ENCODE measurements at places on chromosomes 5 and 9.

DNA sequence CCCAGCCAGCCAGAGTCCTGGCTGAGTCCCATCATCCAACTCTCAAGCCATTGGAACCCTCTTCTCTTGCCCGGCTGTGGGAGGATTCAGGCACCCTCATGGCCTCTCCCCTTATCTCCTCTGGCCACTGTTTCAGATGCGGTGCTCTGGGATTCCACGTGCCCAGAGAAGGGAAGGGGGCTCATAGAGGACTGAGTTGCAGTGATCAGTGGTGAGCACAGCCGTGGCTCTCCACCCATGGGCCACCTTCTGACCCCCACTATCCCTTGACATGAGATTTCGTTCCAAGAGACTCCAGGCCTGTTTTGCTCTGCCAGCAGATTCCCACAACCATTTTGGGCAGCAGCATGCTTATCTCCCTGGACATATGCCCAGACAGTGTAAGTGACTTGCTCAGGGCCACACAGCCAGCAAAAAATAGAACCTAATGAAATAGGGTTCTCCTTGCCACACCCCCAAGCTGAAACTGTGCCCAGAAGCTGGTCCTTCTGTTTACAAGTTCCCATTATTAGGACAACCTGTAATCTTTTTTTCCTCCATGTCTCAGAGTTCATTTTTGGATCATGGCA is 2.7 kb downstream of the GPX3 start:
- no peak for DNase-seq

GRCh38 chr9:127561491-127562278 is 50.4 kb upstream of the STXBP1 start:
- DNase-seq: no peak

DNA sequence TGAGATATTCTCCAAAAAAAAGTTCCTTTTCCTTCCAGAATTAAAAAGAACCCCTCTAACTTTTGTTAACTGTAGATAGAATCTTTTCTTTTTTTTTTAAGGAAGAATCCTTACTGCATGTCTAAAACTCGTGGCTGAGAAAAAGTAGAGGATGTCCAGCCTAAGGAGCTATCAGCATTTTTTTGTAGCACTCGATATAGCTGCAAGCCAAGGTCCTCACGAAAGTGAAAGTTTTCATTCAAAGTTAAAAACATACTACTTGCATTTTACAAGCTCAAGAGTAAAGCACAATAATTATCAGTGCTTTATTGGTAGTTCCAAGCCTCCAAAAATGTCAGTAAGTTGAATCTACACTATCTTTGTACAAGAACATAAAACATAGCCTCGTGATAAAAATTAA is 28.7 kb upstream of the ZSWIM6 start:
- DNase-seq: no peak

GRCh38 chr5:179732918-179733771 is 523 bp downstream of the MAML1 start:
- DNase-seq: no peak

DNA sequence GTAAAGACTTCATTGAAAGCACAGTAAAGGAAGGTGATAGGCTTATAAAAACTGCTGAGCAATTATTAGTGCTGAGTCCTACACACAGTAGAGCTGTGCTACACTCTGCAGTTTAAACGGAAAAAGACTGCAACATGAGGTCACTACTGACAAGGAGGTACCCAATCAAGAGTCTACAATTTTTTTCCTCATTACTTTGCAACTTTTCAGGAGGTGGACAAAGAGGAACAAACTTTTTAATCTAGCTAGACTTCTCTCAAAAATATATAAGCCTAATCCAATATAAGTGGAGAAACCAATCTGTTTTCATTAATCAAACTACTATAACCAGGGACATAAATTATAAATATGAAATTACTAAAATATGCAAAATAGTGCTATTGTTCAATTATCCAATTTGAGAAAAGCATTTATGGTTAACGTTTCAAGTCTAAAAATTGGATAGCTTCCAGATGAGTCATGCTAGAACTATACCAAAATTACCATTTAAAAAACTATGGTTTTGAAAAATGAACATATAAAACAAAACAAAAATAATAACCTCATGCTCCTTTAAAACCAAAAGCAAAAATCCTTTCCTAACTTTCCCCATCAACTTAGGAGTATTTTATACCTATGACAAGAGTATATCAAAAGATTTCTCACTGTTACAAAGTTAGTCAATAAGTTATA is 37.7 kb downstream of the FAM13B start:
- DNase-seq: no peak

DNA sequence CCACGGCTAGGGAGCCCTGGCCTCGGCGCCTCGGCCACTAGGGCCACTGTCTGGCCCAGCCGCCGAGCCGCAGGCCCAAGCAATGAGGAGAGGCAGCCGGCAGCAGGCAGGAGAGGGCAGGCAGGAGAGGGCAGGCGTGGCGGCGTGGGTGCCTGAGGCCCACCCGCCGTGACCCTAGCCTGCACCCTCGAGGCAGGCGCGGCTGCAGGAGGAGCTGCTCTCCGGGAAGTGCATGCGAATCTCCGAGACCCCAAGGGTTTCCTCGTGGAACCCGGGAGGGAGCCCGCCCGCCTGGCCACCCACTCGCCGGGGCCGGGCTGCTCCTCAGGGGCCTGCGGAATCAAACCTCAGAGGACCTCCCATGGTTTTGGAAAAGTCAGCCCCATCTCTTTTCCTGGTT is 9.3 kb downstream of the GRIN1 start:
- no peak for DNase-seq

- DNase-seq: no peak
These were observed 137.0 kb downstream of the CACNA1B start for GRCh38 chr9:138014563-138014945.

Data from esophagus squamous epithelium (tissue), 5 donors.